ENCODE measurements at places on chromosomes 5 and 9. TPM values are rescaled to one million over a fixed set of nuclear protein-coding genes. Genes with fewer than 3 reads are reported as not detected.

The CNTFR gene
- not detected for total RNA-seq

GRCh38 chr5:38434966-38435705, 121.3 kb downstream of the LIFR start:
- no peak for DNase-seq

GRCh38 chr9:108056084-108056804, 566.7 kb upstream of the KLF4 start:
- no peak for DNase-seq

DNA sequence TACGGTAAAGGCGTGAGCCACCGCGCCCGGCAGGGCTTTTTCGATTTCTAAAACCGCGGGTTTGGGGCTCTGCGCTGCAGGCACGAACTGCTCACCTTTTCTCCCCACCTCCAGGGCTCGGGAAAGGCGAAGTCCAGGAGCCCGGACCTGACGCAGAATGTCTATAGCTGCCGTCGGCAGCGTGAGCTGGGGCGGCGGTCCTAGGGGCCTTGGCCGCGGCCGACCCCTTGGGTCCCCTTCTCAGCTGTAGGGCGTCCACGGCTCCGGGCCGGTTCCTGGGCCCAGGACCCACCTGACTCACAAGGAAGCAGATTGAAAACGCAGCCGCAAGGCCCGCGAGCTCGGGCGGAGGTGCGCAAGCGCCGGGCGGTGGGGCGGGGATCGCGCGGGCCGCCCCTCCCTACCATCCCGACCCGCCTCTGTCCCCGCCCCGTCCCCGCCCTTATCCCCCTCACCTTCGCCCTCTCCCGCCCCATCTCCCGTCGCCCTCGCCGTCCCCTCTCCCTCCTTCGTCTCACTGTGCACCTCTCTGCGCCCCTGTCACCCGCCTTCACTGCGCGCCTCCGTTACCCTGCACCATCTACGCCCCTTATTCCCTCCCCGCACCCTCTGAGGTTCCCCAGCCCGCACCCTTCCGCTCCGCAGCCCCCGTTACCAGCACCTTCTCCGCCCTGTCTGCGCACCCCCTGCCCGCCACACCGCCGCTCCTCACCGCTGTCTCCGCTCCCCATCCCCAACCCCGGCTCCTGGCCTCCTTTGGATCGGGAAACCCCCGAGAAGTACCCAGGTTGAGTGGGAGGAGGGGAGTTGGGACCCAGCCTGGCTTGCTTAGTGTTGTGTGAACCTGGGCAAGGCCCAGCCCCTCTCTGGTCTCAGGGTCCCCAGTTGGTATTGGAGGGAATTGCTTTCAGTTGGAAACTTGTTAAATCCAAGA, at the start of gene HDHD3:
Gene HDHD3, minus strand, starts transcription at position 353 of the 934 bp plus-strand sequence. CDS start 2,632 bp downstream, outside the sequence.
- peak; percentile 71 for DNase-seq

DNA sequence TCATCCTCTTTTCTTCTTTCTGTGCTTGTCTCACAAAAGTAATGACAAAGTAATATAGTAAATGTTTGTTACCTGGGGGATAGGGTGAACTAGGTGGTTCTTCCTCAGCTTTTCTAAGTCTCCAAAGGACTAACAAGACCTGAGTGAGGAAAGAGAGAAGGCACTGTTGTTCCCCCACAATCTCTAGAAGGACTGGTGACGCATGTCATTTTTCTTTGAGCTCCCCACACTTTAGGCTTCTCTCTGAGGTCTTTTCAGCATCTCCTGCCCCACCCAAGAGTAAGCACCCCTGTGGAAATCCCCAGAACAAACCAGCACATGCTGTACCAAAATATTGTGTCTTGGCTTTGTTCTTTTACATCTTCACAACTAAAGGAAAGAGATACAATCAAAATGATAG, 2.4 kb upstream of the IL7R start:
- DNase-seq = peak; percentile 91

DNA sequence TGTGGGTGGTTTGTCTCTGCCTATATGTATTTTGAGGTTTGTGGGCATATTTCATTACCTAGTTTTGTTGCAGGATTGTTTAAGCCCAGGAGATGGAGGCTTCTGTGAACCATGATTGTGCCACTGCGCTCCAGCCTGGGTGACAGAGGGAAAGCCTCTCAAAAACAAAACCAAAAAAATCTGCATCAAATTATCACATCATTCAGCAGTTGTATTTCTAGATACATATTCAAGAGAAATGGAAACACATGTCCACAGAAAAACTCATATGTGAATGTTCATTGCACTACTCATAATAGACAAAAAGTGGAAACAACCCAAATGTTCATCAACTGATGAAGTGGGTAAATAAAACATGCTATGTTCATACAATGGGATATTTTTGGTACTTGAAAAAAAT, 29.9 kb downstream of the HSPA4 start:
- DNase-seq = no peak

GRCh38 chr5:141783947-141784296, 94.3 kb downstream of the PCDH1 start:
- DNase-seq = no peak

- no peak for DNase-seq
Observed at GRCh38 chr9:26637101-26637500, 255.5 kb downstream of the CAAP1 start.

DNA sequence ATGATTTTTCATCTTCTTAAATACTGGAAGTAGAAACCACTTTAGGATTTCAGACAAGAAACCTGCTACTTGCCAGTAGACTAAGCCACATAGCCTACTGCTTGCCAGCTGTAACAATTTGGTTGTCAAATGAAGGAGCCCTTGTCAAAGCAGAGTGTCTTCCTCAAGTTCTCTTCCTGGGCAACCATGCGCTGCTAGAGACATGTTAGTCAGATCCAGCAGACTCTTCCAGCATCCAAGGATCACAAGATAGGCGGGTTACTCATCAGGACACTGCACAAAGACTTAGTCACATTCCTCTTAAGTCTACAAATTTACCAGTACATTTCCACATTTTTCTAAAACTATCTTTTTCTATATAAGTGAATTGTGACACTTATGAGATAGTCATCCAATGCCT, 24.4 kb downstream of the SKIC3 start:
- DNase-seq = no peak

- DNase-seq = no peak
Observed at GRCh38 chr5:140310434-140310833, 7.5 kb upstream of the PFDN1 start.

Data from CD8-positive, alpha-beta memory T cell (primary cell).